ENCODE measurements at places on chromosomes 3 and 15.

GRCh38 chr15:96629511-96629910 is 299.0 kb downstream of the NR2F2 start:
- DNase-seq: no peak

DNA sequence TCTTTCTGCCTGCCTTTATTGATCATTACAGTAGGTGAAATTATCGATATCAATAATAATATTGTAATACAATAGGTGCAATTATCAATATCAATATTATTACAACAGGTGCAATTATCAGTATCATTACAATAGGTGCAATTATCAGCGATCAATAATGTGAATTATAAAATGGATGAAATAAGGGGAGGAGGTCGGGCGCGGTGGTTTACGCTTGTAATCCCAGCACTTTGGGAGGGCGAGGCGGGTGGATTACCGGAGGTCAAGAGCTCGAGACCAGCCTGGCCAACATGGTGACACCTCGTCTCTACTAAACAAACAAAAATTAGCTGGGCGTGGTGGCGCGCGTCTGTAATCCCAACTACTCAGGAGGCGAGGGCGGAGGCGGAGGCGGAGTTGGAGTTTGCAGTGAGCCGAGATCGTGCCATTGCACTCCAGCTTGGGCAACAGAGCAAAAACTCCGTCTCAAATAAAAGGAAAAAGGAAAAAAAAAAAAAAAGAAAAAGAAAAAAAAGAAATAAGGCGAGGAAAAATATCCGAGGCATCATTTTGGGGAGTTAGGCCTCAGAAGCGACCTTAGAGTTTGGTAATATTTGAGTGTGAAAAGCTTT is 611 bp upstream of the BNIP2 start:
- peak; percentile 58 for DNase-seq

DNA sequence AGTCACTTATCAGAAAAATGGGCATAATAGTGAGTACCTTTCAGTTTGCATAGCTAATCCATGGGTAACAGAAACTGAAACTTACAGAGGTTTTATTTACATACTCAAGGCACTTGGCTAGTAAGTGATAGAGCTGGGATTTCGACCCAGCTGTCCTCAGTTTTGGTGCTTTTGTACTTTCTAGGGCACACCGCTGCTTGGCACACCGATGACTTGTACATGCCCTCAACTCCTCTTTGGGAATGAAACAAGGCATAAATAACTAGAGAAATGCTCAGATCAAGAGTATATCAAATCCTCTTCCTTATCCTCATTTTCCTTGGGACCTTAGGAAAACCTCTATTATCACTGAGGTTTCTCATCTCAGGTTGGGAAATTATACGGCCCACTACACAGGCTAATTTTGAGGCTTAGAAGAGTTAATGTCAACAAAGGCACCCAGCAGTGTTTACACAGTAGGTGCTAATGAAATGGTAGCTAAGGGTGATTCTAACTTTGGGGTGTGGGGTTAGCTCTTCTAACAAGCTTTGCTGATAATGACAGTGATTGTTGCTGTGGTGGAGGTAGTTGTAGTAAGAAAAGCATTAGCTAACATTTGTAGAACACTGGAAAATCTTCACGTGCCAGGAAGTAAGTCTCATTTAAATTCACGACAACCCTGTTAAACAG is 20.3 kb upstream of the DGKG start:
- DNase-seq: no peak

GRCh38 chr15:32641517-32642059 is at the start of gene SCG5:
TSS of gene SCG5 (plus strand) at chr15:32641710. CDS start at chr15:32643593, 1,883 bp downstream.
- DNase-seq: peak; percentile 78

- DNase-seq: no peak
Observed at GRCh38 chr3:82085851-82086475, 324.5 kb upstream of the GBE1 start.

GRCh38 chr15:48225771-48226170 is 19.7 kb downstream of the SLC12A1 start:
- no peak for DNase-seq

GRCh38 chr15:98727115-98728040 is 79.0 kb downstream of the IGF1R start:
- DNase-seq: peak; percentile 39

- no peak for DNase-seq
Observed at GRCh38 chr3:99240700-99241099, 339.2 kb upstream of the DCBLD2 start.

All from glutamatergic neuron (in vitro differentiated cells).